ENCODE measurements at places on chromosomes 3 and 15.

- no peak for DNase-seq
Observed at GRCh38 chr15:74621936-74622335, 6.3 kb downstream of the CLK3 start.

- no peak for DNase-seq
Observed at GRCh38 chr3:47841786-47842349, 38.9 kb downstream of the DHX30 start.

DNA sequence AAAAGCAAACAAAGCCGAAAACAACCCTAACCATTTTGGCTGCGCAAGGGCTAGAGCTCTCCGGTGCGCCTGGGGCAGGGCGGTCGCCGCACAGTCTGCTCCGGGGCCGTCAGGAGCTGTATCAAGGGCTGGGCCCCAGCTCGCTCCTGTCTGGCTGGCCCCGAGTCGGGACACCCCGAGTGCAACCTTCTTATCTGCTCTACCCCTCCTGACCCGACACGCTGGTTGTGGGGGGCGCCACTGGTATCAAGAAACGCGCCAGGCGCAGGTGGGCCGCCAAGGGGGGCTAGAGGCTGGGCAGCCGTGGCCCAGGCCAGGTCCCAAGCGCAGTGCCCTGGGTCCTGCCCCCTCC, 36.0 kb downstream of the NR2F2 start:
- DNase-seq = no peak

DNA sequence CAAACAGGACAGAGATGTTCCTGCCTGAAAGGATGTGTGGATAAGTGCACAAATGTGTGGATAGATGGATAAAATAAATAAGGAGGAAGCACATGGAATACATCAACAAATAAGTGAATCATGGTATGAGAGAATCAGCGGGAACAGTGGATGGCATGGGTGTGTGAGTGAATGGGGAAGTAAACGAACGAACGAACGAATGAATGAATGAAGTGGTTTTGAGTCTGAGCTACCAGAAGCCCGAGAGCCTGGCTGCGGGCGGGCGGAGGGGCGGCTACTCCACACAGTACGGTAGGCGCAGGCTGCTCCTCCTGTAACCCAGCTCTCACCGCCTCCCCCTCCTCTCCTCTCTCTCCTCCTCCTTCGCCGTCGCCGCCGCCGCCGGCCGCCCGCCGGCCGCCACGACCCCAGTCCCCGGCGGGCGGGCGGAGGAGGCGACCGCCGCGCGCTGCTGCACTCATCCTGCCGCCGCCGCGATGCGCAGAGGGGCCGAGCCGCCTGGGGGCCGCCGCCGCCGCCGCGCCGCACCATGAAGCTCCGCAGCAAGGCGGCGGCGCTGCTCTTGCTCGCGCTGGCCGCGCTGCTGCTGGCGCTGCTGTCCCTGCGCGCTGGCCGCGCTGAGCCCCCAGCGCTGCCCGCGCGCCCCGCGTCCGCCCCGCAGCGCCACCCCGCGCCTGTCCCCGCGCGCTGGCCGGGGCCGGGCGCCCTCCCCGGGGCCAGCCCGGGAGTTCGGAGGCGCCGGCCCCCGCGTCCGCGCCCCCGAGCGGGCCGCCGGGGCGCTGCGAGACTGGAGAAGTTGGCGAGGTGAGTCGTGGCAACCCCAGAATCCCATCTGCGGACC, at the start of gene GXYLT2:
TSS of gene GXYLT2 (plus strand) at position 342 of the 841 bp plus-strand sequence. CDS start at position 530, 188 bp downstream.
- peak; percentile 53 for DNase-seq

GRCh38 chr3:162092751-162093150, 596.1 kb downstream of the OTOL1 start:
- DNase-seq = no peak

DNA sequence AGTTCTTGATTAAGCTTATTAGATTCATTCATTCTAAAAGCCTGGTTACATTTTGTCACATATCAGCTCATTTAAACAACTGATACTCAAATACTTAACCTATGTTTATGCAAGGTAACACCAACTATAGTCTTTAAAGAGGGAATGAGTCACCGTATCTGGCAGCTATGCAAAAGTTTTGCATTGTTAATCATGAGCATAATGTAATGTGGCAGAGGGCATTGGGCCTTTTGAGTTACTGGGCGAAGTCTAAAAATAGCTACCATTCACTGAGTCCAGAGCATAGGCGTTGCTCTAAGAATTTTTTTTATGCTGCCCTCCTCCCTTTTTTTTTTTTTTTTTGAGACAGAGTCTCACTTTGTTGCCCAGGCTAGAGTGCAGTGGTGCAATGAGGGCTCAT, 277.7 kb upstream of the ZNF717 start:
- DNase-seq = no peak

- no peak for DNase-seq
Observed at GRCh38 chr3:138761002-138761401, 73.7 kb downstream of the PIK3CB start.

DNA sequence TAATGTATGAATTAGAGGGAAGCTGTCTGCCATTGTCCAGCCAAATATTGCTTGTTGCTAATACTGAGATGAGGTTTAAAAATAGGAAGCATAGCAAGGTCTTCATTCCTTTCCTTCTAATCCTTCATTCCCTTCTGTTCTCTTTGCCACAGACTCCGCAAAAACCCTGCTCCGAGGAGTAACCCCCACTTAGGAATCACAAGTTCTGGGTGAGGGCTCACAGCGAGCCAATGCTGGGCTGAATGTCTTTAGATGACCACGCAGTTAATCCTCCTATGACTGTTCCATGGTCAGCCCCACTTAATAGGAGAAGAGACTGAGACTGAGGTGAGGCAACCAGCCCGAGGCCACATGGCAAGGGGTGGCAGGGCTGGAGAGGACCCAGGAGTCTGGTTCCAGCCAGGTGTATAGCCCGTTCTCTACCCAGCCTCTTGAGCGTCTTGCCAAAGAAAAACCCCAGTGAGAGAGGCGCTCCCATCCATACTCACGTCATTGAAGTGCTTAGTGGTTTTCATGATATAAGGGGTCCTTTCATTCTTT, 44.9 kb upstream of the CTSH start:
- no peak for DNase-seq

- no peak for DNase-seq
Observed at GRCh38 chr3:184322731-184323487, 8.5 kb downstream of the EIF4G1 start.

All from NCI-H1105 treated with DMSO at 0.1 percent for 48 hours (cell line).